ENCODE measurements at places on chromosomes 11 and 22. TPM values are rescaled to one million over a fixed set of nuclear protein-coding genes. Genes with fewer than 3 reads are reported as not detected.

Gene SLC22A12
- polyA plus RNA-seq: not detected

Gene GAB4
- not detected for polyA plus RNA-seq

Gene SNX32
- polyA plus RNA-seq: 0.81 TPM

Gene OR8G1
- polyA plus RNA-seq: not detected

Gene CSRP3
- polyA plus RNA-seq: not detected

Gene OR5P2
- polyA plus RNA-seq: not detected

Gene SOX6
- 0.03 TPM for polyA plus RNA-seq

Gene TBX10
- not detected for polyA plus RNA-seq

Gene CD248
- 2.6 TPM for polyA plus RNA-seq

Gene KLHL35
- 1.7 TPM for polyA plus RNA-seq

Gene TMPRSS4
- not detected for polyA plus RNA-seq

Gene VSTM5
- polyA plus RNA-seq: 0.12 TPM

Gene KRTAP5-9
- polyA plus RNA-seq: not detected

Gene PPFIA1
- polyA plus RNA-seq: 35.6 TPM

Gene SF1
- polyA plus RNA-seq: 66.3 TPM
